ENCODE measurements at places on chromosomes 1 and 21.

DNA sequence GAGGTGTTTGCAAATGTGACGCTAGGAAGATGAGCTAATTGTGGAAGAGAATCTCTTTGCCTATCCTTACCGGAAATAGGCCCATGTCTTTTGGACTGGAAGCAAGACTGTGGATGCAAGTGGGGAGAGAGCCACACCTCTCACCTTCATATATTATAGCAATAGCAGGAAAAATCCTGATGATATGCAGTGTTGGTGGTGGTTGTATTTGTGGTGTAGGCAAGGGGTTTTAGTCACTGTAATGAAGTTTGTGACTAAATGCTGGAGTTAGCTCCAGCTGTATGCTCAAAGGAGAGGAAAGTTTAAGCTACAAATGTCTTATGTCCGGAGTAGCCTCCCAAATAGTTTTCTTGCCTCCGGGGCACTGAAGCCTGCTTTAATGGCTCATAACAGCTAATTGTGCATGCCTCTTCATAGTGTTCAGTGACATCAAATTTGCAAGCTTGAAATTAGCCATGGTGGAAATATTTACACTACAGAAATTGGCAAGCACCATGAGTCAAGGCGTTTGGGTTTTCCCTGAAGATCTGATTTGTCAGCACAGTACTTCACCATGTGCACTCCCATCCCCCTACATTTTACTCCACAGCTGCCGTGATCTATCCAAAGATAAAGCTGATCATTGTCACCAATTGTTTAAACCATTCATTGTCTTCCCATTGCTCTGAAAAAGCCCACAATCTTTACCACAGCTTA, 102.6 kb upstream of the ZNF644 start:
- DNase-seq = no peak

DNA sequence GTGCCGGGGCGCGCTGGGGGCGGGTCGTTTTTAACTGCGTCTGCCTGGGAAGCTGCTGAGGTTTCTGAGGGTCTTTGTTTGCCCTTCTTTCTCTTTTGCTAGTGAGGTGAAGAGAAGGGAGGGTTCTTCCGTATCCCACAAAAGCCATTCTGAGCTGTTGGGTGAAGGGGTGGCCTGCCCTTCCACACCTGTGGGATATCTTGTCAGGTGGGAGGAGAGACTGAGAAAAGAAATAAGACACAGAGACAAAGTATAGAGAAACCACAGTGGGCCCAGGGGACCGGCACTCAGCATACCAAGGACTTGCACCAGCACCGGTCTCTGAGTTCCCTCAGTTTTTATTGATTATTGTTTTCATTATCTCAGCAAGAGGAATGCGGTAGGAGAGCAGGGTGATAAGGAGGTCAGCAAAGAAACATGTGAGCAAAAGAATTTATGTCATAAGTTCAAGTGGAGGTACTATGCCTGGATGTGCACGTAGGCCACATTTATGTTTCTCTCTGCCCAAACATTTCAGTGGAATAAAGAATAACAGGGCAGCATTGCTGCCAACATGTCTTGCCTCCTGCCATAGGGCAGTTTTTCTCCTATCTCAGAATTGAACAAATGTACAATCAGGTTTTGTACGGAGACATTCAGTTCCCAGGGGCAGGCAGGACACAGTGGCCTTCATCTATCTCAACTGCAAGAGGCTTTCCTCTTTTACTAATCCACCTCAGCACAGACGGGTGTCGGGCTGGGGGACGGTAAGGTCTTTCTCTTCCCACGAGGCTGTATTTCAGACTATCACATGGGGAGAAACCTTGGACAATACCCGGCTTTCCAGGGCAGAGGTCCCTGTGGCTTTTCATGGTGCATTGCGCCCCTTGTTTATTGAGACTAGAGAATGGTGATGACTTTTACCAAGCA, 972 bp downstream of the PGBD2 start:
- DNase-seq = no peak

DNA sequence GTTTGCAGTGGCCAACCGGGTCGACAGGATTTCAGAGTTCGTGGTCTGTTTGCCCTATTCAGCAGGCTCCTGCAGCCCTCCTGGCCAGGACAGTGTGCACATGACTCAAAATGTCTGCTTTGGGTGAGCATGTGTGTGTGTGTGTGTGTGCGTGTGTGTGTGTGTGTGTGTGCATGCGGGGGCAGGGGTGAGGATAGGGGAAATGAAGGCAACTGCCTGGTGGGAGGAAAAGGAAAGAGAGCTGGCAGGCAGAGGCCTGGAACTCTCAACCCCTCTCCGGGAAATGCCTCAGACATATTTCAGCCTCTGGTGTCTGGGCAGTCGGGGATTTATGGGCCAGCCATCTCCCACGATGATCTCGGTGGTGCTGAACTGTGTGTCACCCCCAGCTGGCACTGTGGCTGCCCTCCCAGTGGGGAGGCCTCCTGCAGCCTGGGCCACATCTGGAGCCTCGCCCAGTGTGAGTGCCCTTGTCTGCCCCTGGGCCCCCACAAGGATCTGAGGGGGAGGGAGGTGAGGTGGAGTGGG, 15.2 kb downstream of the CDCP2 start:
- DNase-seq = no peak

GRCh38 chr1:207004931-207005830, 27.4 kb downstream of the C1orf116 start:
- DNase-seq = peak; percentile 57
